ENCODE measurements at places on chromosomes 5 and 9. TPM values are rescaled to one million over a fixed set of nuclear protein-coding genes. Genes with fewer than 3 reads are reported as not detected.

Gene FRRS1L
- polyA plus RNA-seq = 1.0 TPM

Gene RXRA
- 9.8 TPM for polyA plus RNA-seq

Gene FBXO4
- 0.44 TPM for polyA plus RNA-seq

Gene SV2C
- polyA plus RNA-seq = 0.05 TPM

DNA sequence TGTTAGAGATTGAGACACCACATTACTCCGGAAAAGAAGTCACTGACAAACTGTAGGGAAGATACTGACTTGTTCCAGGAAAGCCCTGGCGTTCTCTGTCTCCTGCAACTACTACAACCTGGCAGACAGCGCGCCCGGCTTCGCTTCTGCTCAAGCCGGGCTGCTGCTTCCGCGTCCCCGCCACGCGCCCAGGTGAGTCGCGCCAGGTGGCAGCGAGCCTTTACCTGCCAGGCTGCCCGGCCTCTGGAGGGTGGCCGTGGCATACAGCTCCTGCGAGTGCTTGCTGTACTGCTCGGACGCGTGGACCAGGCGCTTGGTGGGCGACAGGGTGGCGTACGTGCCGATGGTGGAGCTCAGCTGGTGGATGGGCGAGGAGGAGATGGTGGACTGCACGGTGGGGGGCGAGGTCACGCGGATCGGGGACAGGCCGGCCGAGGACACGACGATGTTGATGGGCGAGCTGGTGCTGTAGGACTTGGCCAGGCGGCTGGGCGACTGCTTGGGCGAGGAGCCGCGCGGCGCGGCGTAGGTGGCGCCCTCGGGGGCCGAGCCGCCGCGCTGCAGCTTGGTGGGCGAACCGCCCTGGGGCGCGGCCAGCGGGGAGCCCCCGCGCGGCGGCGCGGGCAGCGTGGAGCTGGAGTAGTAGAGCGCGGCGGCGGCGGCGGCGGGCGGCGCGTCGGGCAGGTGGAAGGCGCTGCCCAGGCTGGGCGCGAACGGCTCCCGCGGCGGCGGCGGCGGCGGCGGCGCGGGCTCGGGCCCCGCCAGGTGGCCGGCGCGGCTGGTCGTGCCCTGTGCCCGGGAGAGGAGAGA, 519.6 kb downstream of the CTNND2 start:
- DNase-seq = peak; percentile 62

DNA sequence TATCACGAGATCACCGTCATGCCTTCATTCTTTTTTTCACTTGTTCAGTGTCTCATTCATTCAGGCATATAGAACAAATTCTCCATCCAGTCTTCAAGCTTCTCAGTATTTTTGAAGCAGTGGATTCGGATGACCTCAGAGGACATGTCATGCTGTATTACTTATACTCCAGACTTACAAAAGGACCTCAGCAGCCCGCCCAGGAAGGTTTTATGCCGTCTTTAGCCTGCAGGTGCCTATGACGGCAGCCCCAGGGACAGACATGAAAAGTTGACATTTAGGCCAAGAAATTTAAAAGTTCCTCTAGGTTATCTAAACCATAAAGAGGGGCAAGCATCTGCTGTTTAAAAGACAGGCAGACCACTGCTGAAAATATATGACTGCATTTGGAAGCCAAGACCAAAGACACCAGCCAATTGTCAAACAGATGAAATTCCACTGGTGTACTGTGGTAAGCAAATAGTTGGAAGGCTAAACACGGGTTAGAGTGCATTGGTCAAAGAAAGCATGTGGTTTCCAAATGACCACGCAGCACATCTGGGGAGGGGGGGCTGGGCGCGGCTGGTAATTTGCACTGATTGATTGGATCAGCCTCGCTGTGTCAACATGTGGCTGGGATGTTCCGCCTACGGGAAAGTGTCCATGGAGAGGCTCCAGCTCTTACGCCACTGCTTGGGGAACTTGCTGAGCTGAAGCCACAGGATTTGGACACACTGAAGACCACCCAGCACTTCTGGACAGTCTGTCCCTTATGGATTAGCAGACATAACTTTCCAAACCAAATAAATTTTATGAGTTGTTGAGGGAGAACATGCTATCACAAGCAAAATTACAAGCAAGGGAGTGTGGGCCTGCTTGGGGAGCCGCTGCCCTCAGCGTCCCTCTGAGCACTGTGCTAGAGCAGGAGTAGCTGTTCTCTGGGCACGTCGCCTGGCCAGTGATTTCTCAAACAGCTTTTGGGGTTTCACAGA, 173.6 kb downstream of the FANCC start:
- no peak for DNase-seq

DNA sequence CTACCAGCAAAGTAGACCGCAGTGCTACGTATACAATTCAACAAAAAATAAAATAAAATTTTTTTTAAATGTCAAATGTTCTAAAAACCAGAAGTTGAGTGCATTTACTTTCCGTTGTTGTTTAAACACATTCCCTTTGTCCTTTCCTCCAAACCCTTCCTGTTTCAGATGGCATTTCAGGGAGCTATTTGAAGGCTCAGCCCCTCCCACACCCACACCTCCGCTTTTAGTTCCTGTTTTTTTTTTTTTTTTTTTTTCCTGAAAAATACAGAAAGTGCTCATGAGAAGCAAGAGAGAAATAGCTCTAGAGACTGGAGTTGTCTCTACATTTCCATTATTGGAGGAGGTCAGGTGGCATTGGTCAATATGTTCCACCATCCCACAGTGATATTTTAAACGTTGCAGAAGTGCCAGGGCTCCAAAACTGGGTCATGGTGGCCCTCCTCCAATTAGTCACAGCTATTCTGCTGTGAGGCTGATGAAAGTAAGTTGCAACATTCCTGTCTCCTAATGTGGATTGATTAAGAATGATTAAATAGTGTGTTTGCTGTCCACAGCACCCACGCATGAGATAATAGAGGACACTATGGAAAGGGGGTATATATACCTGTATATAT, 106.9 kb downstream of the GABRG2 start:
- no peak for DNase-seq

DNA sequence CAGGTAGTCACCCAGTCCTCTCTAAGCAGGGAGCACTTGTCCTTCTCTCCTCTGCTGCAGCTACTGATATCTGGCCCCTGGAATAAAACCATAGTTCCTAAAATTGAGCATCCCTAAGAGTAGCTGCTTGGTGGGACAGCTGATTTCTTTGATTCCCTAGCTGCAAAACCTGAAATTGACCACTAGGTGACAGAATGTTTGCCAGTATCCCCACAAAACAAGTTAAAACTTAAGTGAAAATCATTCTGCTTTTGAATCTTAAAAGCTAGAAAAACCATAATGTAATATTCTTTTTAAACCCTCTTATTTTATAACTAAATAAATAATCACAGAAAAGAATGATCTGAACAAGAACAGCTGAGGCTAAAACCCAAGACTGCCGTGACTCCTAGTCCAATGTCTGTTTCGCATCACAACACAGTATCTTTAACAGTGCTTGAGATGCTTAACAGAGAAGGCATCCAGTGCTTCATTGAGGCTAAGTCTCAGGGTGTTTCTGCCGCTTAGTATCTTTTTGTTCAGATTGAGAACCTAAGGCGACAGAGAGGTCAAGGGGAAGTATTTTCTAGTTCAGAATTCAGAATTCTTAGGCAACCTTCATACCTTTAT, 24.4 kb upstream of the TAL2 start:
- DNase-seq = no peak

- no peak for DNase-seq
Observed at GRCh38 chr5:10757043-10757442, 4.0 kb downstream of the DAP start.

- DNase-seq = no peak
Observed at GRCh38 chr5:6450319-6450833, 1.7 kb downstream of the UBE2QL1 start.

DNA sequence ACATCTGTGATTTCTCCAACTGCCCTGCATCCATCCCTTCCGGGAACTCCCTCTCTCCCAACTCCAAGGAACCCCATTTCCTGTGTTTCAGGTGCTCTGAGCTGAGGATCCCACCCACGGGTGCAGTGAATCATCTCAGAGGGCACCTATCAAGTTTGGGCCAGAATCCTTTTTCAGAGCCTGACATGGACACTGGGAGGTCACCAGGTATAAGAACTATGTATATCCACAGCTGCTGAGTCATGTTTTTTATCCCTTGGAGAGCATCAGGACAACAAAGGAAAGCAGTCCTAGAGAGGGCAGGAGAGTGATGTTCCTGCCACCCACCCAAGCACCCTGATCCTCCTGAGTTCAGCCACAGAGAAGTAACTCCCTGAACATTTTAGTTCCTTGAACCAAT, 3.8 kb downstream of the MED27 start:
- no peak for DNase-seq

- no peak for DNase-seq
Observed at GRCh38 chr9:89534515-89535287, 36.8 kb upstream of the SEMA4D start.

DNA sequence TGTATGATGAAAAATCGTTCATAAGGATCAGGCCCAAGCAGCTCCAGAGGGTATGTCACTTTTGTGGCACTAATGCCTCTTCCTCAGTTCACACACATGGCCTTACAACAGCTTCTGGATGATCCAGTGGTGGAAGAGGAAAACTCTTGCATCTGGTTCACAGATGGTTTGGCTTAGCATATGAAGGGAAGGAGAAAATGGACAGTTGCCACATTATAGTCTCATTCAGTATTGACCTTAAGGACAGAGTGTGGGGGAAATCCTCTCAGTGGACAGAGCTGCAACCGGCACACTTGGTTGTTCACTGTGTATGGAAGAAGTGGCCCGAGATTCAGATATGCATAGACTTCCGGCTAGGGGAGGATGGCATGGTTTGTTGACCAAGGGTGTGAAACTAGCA, 22.8 kb downstream of the C9orf57 start:
- no peak for DNase-seq

DNA sequence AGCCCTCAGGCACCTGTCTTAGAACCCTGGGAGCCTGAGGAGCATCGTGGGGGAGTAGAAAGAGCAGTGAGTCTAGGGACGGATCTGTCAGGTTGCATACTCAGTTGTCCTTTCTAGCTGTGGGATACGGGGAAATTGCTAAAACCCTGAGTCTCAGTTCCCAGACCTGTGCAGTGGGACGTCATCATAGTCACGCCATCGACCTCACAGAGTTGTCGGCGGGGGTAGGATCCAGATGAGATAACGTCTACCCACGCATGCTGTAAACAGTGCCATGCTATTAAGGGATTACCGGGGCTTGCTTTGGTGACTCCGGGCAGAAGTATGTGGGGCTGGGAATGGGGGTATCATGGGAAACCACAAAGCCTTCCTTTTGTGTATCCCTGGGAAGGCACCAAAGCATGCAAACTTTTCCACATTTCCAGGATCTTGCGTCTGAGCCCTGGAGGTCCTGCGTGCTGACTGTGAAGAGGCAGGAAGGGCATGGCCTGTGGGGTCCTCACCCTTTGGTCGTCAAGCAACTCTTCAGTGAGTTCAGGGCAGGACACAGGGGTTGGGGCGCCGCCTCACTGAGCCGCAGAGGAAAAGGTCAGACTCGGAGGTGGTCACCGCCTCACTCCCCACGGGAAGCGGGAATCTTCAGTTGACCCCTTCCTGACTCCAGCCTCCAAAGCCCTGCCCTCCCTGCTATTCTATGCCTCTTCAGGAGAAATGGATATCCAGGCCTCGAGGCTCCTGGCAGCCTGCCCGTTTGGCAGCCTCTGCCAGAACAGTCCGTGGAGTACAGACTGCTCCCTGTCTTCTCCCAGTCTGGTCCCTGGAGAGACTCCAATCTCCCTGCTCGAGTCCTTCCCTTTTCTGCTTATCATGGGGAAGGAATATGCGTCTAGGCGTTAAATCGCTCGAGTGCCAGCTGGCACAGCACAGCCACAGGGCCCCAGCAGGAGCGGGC, 186.8 kb upstream of the KLF9 start:
- no peak for DNase-seq

- no peak for DNase-seq
Observed at GRCh38 chr5:151107738-151108520, 27.1 kb upstream of the TNIP1 start.

DNA sequence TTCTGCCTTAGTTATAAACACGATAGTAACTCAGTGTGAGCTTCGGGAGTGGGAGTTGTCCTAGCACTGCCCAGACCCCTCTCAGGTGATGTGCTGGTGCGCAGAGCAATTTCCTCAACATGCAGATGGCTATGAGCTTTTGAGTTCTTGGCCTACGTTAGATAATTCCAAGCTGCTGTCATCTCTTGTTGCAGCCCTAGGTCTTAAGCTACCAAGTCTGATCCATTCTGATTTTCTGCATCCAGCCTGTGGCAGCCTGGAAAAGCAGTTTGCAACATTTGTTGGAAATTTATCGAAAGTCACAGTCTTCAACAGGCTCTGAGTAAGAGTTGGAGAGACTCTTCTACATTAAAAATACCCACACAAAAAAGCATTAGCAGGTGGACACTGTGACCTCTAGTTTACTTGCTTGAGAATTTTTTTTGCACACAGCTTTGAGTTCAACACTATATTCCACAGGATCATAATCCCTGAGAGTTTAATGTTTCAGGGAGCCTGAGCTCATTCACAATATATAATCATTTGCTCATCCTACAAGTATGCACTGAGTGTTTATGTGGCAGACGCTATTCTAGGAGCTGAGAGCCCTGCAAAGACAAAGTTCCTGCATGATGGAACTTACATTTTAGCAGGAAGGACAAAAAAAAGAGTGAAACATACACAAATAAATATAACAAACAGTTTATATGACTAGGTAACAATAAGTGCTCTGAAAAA, 91.6 kb downstream of the UBE2QL1 start:
- no peak for DNase-seq

DNA sequence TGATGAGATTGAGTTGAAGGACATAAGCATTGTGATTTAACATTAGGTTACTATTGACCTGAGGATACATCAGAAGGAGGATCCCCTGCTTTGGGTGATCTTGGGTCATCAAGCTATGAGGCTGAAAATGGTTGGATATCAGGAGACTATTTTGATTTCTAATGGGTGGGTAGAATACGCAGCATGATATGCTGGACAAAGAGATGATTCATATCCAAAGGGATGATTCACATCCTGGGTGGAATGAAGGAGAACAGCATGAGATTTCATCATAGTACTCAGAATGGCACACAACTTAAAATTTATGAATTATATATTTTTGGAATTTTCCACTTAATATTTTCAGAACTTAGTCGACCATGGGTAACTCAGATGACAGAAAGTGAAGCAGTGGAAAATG, 1759.5 kb upstream of the C9orf72 start:
- DNase-seq = no peak

- no peak for DNase-seq
Observed at GRCh38 chr9:4967523-4967922, 17.5 kb upstream of the JAK2 start.

DNA sequence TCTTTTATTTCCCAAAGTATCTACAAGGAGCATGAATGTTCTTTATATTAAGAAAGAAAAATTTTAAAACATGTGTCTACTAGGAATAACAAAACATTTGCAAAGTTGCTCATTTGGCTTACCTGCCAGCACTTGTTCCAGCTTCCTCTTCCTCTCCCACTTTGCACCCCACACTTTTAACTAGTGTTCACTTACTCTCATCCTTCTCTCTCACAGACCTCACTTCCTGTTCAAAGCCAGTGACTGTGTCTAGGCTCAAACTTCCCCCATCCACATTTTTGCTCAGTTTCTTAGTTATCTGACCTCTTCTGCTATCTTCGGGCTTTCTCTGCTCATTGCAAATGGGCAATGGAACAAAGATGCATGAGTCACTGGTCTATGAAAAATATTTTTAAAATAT, 512.2 kb upstream of the ZNF462 start:
- DNase-seq = no peak

- no peak for DNase-seq
Observed at GRCh38 chr5:33283243-33283642, 157.5 kb upstream of the TARS1 start.

Data from H1 (cell line).